A549 treated with CpdA at 1 μM for 4 hours (cell line): ENCODE measurements at places on chromosomes 13 and 19. TPM values are rescaled to one million over a fixed set of nuclear protein-coding genes. Genes with fewer than 3 reads are reported as not detected.

Gene PEAK3
- total RNA-seq, result not detected in 5 replicates

Gene PABPC3
- 0.10 to 0.17 TPM (median 0.13 TPM) in 5 replicates for total RNA-seq

Gene RFC3
- 27.7 to 39.6 TPM (median 33.4 TPM) in 5 replicates for total RNA-seq

Gene CCL25
- total RNA-seq, result not detected in 5 replicates

Gene AXL
- 136 to 158 TPM (median 140 TPM) in 5 replicates for total RNA-seq

Gene SIPA1L3
- total RNA-seq, result 35.8 to 50.3 TPM (median 43.3 TPM) in 5 replicates
